Kidney glomerular epithelial cell (primary cell): ENCODE measurements at places on chromosomes 12 and 14.

DNA sequence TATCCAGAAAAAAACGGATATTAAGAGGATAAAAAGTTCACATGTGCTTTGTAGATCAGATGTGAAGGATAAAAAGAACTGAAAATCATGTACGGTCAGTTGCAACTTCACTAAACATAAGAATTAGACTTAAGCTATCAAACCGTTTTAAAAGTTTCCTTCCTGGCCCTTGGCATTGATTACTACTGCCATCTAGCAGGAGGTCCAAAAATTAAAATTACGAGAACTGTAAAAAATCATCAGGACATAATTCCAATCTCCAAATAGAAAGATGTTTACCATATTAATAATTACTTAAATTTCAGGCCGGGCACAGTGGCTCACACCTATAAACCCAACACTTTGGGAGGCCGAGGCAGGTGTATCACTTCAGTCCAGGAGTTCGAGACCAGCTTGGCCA lies 7.9 kb downstream of the WDR89 start:
- no peak for DNase-seq

- DNase-seq: peak; percentile 74
These were observed 29.2 kb downstream of the FOS start for GRCh38 chr14:75307700-75308379.

- DNase-seq: no peak
These were observed 96.8 kb downstream of the BORCS5 start for GRCh38 chr12:12453635-12454034.

GRCh38 chr12:47084172-47084571 lies 4.4 kb upstream of the AMIGO2 start:
- DNase-seq: no peak
